Central memory CD4-positive, alpha-beta T cell (primary cell): ENCODE measurements at places on chromosomes 12 and 14.

GRCh38 chr12:100826323-100826722, 31.7 kb downstream of the ANO4 start:
- DNase-seq = no peak

DNA sequence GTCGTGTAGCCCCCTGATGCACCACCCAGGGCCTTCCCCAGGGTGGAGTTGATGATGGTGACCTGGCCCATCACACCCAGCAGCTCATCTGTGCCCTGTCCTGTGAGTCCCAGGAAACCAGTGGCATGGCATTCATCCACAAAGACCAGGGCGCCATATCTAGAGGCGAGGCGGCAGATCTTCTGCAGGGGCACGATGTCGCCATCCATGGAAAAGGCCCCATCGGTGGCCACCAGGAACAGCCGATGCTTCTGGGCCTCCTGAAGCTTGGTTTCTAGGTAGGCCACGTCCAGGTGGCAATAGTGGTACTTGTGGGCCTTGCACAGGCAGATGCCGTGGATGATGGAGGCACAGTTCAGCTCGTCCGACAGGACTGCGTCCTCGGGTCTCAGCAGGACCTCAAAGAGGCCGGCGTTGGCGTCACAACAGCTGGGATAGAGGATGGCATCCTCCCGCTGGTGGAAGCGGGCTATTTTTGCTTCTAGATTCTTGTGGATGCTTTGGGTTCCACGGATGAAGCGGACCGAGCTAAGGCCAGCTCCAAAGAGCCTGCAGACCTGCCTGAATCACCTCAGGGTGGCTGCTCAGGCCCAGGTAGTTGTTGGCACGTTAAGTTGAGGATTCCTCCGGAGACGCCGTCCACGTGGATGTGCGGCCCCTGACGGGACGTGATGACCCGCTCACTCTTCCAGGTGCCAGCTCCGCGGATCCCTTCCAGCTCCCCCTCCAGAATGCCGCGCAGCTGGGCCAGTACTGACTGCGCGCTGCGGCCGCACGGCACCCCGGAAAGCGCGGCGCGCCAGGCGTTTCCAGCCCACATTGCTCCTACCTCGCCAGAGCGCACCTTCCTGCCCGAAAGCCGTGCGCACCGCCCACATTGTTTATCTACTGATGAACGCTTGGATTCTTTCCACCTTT, 47.0 kb downstream of the WDR89 start:
- no peak for DNase-seq

DNA sequence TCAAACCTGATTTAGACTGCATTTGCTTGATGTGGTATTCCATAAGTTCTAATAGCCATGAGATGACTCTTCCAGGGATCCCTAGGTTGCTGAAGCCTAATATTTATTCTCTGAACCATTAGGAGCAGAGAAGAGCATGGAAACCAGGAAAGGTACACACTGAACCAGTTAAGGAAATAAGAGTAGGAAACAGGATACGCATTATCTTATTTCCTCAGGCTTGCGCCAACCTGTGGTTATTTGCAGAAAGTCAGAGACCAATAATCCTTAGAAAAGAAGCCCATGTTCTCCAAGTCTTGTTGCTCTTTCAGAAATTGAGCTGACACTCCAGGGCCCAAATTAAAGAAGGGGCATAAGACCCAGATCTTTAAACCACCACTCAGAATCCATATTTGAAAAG, 41.8 kb upstream of the SMUG1 start:
- DNase-seq = no peak

DNA sequence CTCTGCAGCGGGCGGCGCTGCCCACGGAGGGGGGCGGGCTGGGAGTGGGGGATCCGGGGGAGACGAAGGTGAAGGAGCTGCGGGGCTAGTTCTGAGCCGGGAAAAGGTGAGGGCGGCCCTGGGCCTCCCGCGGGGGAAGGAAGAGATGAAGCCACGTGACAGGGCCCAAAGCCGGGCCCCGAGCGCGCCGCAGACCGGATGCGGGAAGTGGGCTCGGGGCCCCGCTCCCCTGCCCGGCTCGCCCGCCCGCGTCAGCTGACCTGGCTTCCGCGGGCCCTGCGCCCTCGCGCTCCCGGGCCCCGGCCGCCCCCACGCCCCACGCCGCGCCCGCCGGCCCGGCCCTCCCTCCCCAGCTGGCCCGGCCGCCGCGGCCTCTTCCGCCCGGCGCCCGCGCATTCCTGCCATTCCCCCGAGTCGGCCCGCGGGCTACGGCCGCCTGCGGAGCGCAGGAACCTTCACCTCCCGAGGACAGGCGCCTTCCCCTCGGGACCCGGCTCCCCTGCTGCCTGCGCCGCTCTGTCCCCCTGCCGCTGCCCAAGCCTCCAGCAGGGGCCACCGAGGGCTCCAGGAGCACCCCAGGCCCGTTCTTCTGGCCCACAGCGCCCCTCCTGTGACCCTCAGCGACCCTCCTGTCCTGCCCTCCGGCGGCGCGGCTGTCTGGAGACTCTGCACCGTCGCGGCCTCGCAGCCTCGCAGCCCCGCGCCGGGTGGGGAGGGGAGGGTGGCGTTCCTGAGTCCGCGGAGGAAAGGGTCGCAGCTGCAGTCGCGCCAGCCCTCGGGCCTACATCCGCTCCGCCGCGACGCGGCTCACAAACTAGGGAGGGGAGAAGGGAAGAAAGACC, 20.4 kb downstream of the NINJ2 start:
- DNase-seq = peak; percentile 82

- DNase-seq = no peak
Observed at GRCh38 chr12:958588-959123, 9.2 kb upstream of the RAD52 start.

- DNase-seq = no peak
Observed at GRCh38 chr12:61993734-61994345, 266.4 kb upstream of the USP15 start.

- no peak for DNase-seq
Observed at GRCh38 chr14:92236243-92236900, 86.6 kb upstream of the SLC24A4 start.

DNA sequence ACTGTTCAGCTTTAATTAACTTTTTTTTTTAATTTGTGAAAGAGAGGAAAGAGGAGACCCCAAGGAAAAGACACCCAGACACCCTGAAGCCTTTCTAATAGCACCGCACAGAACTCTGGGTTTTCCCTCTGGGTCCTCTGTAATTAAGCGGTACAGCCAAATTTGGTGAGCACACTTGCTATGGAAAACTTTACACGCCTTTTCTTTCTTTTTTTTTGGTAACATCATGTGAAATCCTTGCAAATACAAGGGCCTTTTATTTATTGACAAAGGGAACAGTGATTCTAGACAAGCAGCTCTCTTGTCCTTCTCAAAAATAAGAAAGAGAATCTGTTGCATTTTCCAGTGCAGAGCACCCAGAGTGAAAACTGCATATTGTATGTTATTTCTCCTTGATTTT, 44.4 kb upstream of the CPM start:
- DNase-seq = no peak

DNA sequence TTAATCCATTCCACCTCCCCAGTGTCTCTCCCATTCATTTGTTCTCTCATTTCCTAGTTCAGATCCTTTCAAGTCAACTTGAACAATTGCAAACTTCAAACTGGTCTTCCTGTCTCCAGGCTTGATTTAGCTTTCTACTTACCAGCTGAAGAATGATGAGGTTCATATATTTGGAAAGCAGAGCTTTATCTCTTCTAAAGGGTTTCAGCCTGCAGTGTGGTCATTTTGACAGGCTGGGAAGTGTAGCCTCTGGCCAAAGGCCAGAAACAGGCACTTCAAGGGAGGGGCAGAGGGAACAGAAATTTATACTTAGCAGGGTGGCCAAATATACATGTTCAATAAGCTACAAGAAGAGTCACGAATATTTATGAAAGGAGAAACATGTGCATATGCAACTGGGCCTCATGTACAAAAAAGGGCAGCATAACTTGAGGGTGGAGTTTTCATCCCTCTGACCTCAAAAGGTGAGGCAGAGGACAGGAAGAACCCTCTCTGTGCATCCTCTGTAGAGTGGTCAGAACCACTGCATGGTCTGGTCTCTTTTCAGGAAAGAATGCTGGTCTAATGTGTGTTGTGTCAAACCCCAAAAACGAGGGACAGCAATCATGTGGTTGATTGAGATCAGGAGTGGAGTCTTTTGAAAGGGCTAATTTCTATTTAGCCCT, 34.0 kb upstream of the HECTD1 start:
- DNase-seq = no peak

DNA sequence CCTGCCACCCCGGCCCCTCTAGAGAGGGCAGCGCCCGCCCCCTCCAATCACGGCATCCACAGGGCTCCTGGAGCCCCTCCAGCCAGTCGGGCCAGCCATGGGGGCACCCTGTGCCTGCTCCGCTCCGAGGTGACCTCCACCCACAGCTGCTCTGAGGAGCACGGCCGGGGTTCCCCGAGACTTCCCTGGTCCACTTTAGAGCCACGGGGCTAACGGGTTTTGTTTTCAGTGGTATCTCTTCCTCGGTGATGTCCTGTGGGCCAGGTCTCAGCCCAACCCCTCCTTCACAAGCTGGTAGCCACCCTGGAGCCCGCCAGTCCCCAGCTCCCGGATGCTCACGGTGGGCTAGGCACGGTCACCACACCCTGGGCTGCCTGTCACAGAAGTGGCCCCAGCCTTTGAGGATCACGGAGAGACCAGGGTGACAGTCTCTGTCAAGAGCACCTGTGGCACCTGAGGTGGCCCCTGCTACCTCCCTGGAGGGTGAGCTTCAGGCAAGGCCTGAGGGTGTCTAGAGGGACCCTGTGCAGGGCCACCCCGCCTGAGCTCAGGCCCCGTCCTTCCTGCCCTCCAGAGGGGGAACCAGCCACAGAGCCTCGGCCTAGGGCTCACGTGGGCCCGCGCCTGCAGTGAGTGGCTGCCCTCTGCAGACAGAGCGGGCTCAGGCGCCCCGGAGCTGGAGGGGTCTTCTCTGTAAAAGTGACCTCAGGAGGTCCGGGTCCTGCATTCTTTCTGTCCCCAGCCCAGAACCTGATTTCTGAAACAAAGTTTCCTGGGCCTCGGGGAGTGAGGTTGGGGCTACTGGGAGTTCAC, 146.0 kb upstream of the C14orf180 start:
- DNase-seq = no peak

GRCh38 chr12:59374783-59375182, 221.0 kb upstream of the SLC16A7 start:
- DNase-seq = no peak

DNA sequence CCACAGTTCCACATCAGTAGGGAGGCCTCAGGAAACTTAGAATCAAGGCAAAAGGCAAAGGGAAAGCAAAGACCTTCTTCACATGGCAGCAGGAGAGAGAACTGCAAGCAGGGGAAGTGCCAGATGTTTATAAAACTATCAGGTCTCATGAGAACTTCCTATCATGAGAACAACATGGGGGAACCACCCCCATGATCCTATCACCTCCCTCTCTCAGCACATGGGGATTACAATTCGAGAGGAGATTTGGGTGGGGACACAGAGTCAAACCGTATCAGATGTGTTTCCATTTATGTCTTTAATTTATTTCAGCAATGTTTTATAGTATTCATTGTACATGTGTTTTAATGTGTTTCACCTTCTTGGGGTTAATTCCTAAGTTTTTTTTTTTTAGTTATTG, 25.8 kb downstream of the METAP2 start:
- DNase-seq = no peak

- DNase-seq = no peak
Observed at GRCh38 chr12:72141381-72141780, 130.8 kb upstream of the TRHDE start.

GRCh38 chr12:5503774-5504173, 71.9 kb downstream of the NTF3 start:
- no peak for DNase-seq

DNA sequence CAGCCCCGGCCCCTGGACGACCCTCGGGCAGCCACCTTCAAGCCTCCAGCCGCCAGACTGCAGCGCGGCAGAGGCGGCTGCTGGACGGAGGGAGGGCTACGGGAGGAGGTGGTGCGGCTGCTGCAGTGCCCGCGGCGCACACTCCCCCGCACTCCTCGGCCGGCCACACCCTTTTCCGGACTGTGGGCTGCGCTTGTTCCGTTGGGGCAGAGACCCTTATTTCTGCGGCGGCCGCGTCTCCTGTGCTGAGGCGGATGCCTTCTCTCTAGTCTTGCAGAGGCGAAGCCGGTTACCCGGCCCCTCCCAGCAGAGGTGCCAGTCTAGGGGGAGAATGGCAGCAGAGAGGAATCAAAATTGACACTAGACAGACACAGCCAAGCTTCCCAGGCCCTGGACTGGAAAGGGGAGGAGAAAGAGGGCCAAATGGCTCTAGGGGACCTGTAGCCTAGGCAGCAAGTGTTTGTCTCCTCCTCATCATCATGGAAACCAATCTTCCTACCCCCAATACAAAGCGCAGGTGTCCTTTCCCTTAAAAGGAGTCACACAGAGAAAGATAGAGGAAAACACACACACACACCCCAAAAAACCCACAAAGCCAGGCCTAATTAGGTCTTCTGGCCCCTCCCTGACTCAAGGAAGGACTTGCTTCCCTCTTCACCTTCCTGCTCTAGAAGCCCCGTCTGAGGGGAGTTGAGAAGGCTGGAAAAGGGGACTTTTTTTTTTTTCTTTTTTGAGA, 1.3 kb downstream of the ESYT1 start:
- peak; percentile 73 for DNase-seq

DNA sequence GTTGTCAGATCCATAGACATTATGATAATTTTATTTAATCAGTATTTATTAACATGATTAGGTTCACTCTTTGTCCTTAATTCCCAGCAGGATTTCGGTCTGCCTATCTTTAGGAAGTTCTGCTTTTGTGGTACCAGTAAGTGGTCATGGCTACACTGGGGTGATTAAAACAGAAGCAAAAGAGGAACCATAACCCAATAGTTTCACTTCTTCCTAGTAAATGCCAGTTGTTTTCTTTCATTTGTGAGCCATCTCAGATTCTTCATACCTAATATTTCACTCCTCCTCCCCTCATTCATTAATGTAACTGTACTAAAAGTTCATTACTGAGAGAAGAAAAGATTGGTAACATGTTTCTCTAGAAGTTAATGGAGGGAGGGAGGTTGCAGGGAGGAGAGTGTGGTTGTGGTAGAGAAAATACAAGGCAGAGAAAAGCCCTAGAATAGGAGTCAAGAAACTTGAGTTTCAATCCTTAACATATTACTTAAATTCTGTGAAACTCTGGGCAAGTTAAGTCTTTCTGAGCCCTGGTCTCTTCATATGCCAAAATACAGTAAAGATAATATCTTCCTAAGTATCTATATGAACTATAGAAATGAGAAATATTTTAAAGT, 101.2 kb downstream of the PEBP1 start:
- no peak for DNase-seq

DNA sequence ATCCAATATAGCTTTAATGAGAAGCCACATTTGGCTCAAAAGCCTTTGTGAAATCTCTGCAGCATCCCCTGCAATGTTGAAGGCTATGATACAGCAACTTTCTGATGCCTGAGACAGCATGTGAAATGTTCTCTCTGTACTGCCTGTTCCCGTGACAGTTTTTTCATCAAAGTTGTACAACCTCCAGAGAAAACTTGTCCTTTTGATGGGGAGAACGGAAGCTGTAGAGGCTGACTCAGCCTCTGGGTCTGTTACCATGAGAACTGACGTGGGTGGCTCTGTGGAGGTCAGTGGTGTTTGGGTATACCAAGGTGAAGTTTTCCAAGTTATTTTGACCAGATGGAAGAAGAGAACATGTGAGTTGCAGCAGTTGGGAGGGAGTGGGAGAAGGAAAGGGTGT, 17.0 kb downstream of the SLC4A8 start:
- DNase-seq = no peak

GRCh38 chr14:52269982-52270381, 2.5 kb downstream of the PTGDR start:
- no peak for DNase-seq
